Osteoblast (primary cell): ENCODE measurements at places on chromosomes 2 and 18. TPM values are rescaled to one million over a fixed set of nuclear protein-coding genes. Genes with fewer than 3 reads are reported as not detected.
A peak's percentile ranks its signal among the peaks of the same experiment; 100 is the strongest.

Gene IL36B
- total RNA-seq, result not detected in 2 replicates

Gene ZNF396
- total RNA-seq, result 1.8 and 3.3 TPM in 2 replicates

Gene UGT1A8
- not detected in 2 replicates for total RNA-seq

Gene MC2R
- not detected in 2 replicates for total RNA-seq

Gene PLA2R1
- 19.2 and 19.9 TPM in 2 replicates for total RNA-seq

Gene ELOA2
- not detected in 2 replicates for total RNA-seq

Gene ALPG
- not detected in 2 replicates for total RNA-seq

Gene EDAR
- total RNA-seq, result not detected in 2 replicates

Gene TDRD15
- total RNA-seq, result not detected in 2 replicates

GRCh38 chr18:50629148-50629631 lies 69.3 kb downstream of the MAPK4 start:
- no peak for DNase-seq

GRCh38 chr2:102278720-102279390 lies 32.5 kb upstream of the IL1RL1 start:
- DNase-seq, result no peak

DNA sequence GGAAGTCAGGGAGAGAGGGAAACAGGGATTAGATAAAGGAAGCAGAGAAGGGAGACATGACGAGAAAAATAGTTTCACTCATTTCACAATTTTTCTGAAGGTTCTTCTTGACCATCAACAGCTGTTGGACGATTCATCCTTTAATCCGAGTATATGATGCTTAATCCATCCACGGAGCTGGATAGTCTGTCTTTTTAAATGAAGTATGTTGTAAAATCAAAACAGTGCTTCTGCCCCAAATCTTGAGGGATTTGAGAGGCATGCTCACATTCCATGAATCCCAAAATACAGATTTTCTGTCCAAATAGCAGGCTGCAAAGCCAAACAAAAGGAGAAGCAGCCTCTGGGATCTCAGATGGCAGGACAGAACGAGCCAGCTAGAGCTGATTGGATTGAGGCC lies 47.5 kb downstream of the EPAS1 start:
- no peak for DNase-seq

DNA sequence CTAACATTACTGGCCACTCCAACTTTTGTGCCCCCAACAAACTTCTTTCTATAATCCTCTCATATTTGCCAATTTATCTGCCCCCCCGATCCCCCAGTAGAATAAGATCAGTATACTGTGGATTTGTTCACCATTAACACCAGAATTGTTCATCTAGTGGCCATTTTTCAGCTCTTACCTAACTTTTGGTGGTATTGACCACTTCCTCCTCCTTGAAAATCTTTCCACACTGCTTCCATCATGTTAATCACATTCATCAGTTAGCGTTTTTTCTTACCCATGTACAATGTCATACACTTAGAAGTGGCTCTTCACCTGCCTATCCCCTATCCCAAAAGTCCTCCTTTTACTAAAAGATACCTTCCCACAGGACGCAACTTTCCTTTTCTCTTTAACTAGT lies 6.1 kb downstream of the IMPACT start:
- no peak for DNase-seq

DNA sequence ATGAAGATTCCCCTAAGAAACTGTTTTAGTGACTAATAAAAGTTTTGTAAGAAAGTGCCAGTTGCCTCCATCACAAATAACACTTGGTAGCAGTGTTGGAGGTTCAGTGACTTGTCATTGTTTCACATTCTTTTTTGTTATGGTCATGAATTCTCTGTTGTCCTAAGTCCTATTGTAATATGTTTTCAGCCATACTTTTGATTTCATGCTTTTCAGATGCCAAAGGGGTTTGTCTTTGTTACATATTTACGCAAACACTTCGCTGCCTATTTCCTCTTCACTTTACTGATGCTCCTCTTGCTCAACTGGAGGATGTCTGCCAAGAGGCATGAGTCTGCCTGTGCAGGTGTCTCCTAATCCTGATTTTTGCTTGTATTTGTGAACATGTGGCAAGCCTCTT lies 66.6 kb downstream of the PHLPP1 start:
- DNase-seq, result peak; percentile 58

DNA sequence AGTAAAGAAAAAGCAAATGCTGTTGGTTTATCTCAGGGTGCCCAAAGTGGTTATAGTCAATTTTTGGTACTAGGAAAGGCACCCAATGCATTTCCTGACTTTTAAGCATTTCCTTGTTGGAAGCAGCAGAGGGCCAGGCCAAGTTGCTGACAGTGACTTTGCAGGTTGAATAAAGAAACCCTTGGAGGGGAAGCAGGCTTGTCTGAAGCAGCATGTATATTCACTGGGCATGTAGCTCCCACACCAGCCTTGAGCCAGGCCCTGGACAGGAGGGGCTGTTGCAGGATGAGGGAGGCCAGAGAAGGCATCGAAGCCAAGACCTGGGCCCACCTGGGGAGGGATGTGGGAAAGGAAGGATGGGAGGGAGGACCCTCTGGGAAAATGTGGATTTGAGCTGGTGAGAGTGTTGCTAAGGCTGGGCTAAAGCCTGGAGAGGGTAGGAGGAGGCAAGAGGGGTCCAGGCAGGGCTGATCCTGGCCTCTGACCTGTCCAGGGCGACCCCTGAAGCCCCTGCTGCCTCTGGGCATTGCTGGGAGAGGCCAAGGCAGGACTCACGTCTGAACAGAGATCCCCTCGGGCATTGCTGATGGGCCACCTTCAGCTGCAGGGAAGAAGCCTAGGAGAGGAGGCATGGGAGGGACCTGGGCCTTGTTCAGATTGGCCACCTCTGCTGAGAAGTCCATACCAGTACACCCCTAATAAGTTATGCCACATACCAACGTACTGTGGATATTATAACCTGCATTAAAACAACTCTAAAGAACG lies 79.6 kb downstream of the STPG4 start:
- peak; percentile 76 for DNase-seq

- peak; percentile 27 for DNase-seq
These were observed 39.1 kb upstream of the HS6ST1 start for GRCh38 chr2:128357506-128358370.

GRCh38 chr2:233413559-233414272 lies 59.4 kb downstream of the DGKD start:
- no peak for DNase-seq

GRCh38 chr2:106139238-106139935 lies 54.7 kb downstream of the UXS1 start:
- no peak for DNase-seq

- no peak for DNase-seq
These were observed 299.3 kb downstream of the CELF4 start for GRCh38 chr18:37266290-37266689.

- DNase-seq, result no peak
These were observed 77.4 kb downstream of the RNF144A start for GRCh38 chr2:6994536-6995128.

- no peak for DNase-seq
These were observed 102.1 kb downstream of the ABCA12 start for GRCh38 chr2:215036314-215036713.

- DNase-seq, result peak; percentile 92
These were observed at the start of gene MCFD2 for GRCh38 chr2:46915281-46915810. Gene MCFD2, minus strand, starts transcription at chr2:46915806. Its CDS starts 6,635 bp downstream, at chr2:46909171.

GRCh38 chr2:196591621-196592022 lies 47.9 kb upstream of the CCDC150 start:
- DNase-seq, result no peak

GRCh38 chr2:206585335-206585734 lies 57.0 kb upstream of the FAM237A start:
- no peak for DNase-seq

DNA sequence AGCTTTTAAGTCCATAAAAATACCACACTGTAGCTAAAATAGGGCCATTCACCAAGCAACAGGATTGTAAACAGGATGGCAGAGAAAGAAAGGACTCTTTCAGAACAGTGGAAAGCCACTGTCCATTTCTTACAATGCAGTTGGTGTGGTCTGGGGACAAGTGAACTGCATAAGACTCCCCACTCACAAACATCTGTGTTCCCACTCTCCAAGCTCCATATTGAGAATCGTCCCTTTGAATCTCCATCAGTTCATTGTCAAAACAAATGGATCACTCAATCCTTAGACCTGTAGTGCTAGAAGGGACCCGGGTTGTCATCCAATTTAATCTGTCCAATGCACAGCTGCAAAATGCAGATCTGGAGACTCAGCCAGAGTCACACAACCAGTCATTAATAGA lies 347.4 kb upstream of the KLHL29 start:
- DNase-seq, result no peak
